ENCODE measurements at places on chromosomes 2 and 18.

DNA sequence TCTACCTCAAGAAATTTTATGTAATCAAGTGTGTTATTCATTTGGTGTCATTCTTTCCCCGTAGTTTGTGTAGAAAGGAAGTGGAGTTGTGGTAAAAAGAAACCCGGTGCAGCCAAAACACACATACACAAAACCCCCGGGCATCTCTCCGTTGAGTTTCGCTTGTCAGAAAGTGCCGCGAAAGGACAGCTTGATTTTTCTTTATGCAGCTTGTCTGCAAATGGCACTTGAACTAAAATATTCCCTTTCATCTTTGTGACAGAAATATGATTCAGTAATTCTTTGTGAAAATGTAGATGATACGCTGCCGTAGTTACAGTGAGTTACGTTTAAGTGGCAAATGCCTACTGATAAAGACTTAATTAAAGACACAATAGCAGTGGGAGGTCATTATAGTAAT lies 268.8 kb upstream of the SPRED2 start:
- no peak for DNase-seq

DNA sequence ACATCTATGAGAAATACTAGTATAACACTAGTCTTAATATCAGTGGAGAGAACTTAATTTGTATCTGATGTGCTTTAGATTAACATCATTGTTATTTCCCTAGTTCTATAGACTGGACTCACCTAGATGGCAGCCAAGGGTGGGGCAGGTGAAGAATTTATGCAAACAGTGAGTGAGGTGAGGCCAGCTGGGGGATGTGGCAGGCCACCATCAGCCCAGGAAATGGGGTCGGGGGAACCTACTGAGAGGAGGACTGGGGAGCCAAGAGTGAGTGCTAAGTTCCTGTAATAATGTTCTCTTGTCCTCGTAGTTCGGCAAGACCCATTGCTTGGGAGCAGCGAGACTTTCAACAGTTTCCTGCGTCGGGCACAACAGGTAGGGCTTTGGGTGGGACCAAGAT lies 2.5 kb downstream of the SNX17 start:
- DNase-seq: no peak

- no peak for DNase-seq
Observed at GRCh38 chr2:240374085-240374907, 61.2 kb upstream of the GPC1 start.

- no peak for DNase-seq
Observed at GRCh38 chr2:133092571-133092970, 422.6 kb upstream of the LYPD1 start.

DNA sequence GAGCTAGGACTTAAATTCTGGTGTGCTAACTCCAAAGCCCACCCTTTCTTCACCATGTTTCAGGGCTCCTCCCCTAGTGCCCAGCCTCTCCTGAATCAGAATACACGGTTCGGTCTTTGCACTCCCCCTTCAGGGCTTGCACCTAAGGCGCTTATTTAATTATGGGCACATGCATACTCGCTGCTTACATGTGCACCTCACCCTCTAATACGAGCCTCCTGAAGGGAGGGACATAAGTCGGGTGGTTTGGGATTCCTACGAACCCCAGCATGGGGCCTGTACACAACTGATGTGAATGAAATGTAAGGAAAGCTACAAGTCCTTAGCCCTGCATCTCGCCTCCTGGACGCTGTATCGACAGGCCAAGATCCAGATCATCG lies 435 bp downstream of the IFT172 start:
- no peak for DNase-seq

DNA sequence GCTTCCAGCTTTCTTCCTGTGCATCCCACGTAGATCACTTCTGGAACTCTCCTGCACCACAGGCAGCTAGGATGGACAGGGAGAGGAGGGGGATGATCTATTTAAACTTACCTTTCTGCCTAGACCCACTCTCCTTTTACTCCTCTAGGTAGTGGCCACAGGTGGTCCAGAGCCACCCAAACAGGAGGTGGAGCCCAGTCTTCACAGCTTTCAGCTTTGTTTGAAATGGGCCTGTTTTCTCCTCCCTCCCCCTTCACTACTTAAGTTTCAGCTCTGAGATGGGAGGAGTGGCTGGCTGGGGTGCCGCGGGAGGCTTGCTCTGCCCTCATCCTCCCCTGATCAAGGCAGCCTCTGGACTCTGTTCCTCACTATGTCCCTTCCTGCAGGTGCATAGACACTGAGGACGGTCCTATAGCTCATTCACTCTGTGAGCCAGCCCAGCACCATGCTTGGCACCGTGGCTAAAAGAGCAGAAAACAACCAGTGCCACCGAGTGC lies 12.6 kb upstream of the CELF4 start:
- no peak for DNase-seq

- peak; percentile 33 for DNase-seq
Observed at GRCh38 chr2:17148407-17149145, 369.7 kb downstream of the RAD51AP2 start.

DNA sequence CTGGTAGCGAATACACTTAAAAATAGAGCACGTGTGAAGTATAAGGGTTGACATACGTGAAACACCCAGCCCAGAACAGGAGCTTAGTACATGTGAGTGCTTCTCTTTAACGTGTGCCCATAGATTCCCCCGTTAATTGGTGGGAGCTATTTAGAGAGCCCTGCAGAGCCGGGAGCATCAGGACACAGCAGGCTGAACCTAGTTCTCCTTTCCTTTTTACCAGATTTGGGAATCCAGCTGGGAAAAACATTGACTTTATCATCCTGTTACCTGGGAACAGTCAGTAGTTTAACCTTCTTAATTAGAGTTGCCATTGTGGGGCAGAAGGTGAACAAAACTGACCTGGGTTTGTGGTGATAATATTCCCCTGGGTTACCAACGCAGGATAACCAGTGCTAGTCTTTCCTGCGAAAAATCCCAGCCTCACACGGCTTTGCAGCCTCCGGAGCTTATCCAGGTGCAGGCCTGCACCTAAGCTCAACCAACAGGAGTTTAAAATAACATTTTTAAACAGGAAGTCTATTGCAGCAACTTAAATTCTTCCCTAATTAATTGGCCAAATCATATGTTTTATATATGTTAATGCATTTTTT lies 78.1 kb upstream of the SPTBN1 start:
- no peak for DNase-seq

- peak; percentile 54 for DNase-seq
Observed at GRCh38 chr2:20635675-20636584, 15.0 kb downstream of the HS1BP3 start.

DNA sequence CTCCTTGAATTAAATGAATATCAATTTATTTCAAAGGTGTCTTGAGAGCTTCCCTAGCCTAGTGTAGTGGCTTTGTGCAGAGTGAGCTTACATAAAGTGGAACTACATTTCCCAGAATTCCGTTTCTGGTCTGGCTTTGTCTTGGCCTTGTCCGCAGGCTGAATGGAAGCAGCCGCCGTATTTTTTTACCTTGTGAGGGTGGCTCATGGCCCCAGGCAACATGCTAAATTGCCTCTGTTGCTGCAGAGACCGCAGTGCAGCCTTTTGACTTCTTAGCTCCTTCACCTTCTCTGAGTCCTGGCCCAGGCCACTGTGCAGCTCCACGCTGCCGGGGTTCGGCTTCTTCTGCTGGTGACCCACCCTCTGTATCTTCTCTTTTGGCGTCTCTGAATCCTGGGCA lies 114.8 kb upstream of the SLC38A11 start:
- DNase-seq: no peak

Measured in NCI-H748 treated with DMSO at 0.1 percent for 48 hours (cell line).